ENCODE measurements at places on chromosomes 4 and X. TPM values are rescaled to one million over a fixed set of nuclear protein-coding genes. Genes with fewer than 3 reads are reported as not detected.
A peak's percentile ranks its signal among the peaks of the same experiment; 100 is the strongest.

GAGE12H gene
- not detected for total RNA-seq

CYP4V2 gene
- total RNA-seq, result 27.5 TPM

DNA sequence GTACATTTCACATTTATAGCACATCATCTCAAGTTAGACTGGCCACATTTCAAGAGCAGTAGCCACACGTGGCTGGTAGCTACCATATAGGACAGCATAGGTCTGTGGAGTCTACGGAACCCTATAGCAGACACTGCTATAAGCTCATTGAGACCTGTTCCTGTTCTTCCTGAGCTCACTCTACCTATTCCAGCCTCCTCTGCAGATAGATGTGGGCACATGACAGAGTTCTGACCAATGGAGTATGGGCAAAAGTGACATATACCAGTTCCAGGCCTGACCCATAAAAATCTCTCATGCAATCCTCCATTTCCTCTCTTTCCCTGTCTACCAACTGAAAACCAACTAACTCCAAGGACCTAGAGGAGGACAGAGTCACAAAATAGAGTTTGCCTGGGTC lies 3.5 kb upstream of the HDAC6 start:
- no peak for DNase-seq

DUSP21 gene
- not detected for total RNA-seq

DNA sequence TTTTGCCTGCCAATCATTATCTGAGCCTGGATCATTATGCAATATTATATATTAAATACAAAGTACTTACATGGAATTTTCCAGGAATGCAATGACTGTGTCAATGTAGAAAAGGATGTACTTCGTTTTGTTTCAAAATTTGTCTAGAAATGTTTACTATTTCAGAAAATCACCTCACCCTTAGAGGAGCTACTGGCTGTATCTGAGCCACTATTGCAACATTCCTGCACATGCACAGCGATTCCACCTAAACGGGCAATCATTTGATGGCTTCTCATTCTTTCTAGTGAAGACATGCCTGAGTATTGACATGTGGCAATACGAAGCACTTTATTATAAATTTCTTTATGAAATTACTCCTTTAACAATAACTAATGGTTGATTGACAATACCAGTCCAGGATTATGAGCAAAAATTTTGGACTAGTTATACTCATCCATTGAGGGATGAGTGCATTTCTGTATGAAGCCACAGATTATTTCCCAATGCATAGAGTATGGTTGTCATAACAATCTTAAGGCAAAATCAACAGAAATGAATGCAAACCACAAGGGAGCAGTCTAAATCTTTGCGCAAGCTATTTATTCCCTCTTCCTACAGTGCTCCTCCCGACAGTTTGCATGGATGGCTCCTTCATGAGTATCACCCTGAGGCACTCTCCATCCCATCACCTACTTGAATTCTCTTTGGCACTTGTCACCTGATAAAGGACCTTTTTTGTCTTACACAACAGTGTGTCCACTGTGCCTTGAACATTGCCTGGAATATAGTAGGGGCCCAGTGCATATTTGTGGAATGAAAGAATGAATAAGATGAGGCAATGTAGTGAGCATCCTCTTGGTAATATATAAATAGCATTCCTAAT lies 35.8 kb upstream of the MMAA start:
- DNase-seq, result no peak

DNA sequence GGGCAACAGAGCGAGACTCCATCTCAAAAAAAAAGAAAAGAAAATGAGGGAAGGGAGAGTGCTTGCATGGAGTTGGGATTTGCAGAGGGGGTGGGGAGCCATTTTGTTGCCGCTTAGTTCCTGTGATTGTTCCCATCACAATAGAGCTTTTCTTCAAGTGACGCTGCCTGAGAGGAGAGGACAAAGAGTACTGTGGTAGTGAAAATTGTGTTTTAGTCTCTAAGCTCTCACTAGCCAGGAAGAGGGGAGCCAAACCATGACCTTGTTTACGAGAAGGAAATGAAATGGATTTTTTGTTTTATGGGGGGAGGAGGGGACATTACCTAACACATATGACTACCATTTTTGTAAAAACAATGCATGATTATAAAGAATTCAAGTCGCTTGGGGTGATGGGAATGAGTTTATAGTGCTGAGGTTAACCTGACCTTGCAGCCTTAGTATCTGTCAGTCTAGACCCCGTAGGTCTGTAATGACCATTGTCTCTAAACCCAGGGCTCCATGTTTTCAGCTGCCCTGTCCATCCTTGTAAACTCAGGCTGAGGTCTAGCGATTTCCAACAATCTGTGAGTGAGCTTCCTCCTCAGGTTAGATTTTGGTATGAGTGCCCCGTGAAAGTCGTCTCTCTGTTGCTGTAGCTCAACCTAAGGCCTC lies 18.8 kb downstream of the SRD5A3 start:
- no peak for DNase-seq

ARHGAP6 gene
- total RNA-seq, result 5.2 TPM

DNA sequence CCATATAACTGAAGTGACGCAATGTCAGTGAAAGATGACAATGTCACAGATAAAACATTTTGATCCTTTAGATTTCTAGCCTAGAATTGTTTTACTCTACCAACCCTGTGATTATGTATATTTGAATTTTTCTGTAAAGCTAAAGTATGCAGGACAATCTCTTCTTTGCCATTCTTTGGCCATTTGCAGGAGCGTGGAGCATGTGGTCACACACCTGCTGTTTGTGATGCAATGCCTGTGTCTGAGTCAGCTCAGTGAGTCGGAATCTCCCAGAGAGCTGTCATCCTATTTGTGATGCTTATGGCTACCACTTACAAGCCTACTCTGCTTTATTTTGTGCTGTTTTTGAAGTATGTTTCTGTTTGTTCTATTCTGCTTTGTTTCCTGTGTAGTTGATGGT lies 214.5 kb downstream of the NAF1 start:
- peak; percentile 9 for DNase-seq

DNA sequence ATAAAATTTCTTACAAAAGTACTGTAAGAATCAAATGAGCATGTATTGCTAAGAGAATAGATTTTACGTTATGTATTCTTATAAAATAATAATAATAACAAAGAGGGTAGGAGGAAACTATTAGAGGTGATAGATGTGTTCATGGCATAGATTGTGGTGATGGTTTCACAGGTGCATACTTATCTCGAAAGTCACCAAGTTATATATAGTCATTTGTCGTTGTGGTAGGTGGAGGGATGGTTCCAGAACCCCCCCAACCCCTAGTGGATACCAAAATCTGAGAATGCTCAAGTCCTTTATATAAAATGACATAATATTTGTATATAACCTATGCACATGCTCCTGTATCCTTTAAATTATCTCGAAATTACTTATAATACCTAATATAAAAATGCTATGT lies 36.7 kb upstream of the H2AZ1 start:
- no peak for DNase-seq

- no peak for DNase-seq
These were observed 103.5 kb downstream of the MID1 start for GRCh38 chrX:10516781-10517322.

DNA sequence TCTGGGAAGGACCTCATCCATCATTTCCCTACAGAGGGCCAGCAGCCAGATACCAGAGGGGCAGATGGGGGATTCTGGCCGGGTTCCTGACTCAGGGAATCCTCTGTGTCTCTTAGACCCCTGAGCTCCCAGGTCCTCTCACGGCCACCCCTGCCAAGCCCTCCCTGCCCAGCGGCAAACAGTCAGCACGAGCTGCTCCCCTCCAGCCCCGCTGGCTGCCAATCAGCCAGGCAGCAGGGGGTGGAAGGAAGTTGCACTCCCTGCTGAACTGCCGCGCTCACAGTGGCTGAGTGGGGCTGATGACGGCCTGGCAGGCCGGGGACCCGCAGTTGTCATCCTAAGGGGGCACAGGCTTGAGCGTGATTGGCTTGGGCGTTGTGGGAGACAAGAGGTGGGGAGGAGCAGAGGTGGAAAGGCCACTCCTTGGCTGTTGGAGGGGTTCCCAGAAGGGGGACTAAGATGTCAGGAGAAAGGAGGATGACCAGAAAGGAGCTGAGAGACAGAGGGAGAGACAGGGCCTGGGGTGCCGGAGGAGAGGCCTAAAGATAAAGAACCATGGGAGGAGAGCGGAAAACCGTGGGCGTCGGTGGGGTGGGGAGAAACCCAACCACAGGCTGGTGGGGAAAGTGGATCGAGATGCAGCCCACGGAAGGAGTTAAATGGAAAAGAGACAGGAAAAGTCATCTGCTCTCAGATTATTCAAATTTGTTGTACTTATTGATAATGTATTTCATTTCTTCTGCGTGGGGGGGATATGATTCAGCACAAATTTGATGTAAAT lies 4.4 kb upstream of the CCDC149 start:
- no peak for DNase-seq

L1CAM gene
- total RNA-seq, result 0.29 TPM

GAGE12E gene
- not detected for total RNA-seq

ADH1C gene
- total RNA-seq, result not detected

- no peak for DNase-seq
These were observed 162.7 kb upstream of the GALNTL6 start for GRCh38 chr4:171650543-171650942.

SUPT20HL1 gene
- not detected for total RNA-seq

DNA sequence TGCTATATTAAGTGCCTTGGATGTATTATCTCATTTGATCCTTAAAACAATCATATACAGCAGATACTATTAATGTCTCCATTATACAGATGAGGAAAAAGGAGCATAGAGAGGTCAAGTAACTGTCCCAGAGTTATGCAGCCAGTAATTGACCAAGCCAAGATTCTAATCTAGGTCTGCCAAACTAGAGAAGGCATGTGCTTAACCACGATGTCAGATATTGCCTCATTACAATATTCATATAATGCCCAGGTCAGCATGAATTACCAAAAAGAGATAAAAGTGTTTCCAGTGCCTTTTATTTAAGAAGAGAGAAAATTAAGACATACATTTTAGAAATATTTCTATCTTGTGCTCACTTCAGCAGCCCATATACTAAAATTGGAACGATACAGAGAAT lies 7.1 kb downstream of the ARHGEF6 start:
- DNase-seq, result no peak

GRCh38 chrX:139297638-139298037 lies 232.9 kb upstream of the F9 start:
- DNase-seq, result peak; percentile 80

GRCh38 chr4:175714686-175715085 lies 97.4 kb downstream of the GPM6A start:
- DNase-seq, result no peak

GRCh38 chr4:27084685-27085361 lies 224.2 kb downstream of the STIM2 start:
- no peak for DNase-seq

PLS3 gene
- total RNA-seq, result 124 TPM

PCDH7 gene
- 35.9 TPM for total RNA-seq

GRCh38 chr4:1136048-1136447 lies 22.7 kb upstream of the RNF212 start:
- no peak for DNase-seq

SH2D1A gene
- total RNA-seq, result not detected

DNA sequence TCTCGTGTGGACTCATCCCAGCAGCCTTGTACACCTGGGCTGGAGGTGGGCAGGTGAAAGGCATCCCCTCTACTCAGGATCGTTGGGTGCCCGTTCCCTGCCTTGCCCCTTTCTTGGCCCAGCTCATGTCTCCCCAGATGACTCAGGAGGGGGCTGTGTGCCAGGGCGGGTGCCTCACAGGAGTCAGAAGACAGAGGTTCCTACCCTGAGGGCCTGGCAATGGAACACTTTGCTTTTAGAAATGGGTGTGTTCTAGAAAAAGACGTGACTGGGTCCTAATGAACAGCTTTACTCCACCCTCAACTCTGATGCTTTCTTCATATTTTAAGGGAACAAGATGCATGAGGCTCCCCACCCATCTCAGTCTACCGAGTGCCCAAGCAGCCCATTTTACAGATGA lies 22.5 kb upstream of the TRIM2 start:
- no peak for DNase-seq

- no peak for DNase-seq
These were observed 12.9 kb upstream of the NUDT9 start for GRCh38 chr4:87409420-87409939.

GRCh38 chr4:98503676-98504075 lies 154.7 kb downstream of the TSPAN5 start:
- DNase-seq, result no peak

DNA sequence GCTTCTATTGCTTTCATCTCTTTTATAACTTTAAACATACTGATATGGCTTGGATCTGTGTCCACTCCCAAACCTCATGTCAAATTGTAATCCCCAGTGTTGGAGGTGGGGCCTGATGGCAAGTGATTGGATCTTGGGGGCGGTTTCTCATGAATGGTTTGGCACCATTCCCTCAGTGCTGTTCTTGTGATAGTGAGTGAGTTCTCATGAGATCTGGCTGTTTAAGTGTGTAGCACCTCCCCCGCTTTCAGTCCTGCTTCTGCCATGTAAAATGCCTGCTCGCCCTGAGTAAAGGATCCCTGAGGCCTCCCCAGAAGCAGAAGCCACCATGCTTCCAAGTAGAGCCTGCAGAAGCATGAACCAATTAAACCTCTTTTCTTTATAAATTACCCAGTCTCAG lies 17.7 kb downstream of the MND1 start:
- no peak for DNase-seq

DNA sequence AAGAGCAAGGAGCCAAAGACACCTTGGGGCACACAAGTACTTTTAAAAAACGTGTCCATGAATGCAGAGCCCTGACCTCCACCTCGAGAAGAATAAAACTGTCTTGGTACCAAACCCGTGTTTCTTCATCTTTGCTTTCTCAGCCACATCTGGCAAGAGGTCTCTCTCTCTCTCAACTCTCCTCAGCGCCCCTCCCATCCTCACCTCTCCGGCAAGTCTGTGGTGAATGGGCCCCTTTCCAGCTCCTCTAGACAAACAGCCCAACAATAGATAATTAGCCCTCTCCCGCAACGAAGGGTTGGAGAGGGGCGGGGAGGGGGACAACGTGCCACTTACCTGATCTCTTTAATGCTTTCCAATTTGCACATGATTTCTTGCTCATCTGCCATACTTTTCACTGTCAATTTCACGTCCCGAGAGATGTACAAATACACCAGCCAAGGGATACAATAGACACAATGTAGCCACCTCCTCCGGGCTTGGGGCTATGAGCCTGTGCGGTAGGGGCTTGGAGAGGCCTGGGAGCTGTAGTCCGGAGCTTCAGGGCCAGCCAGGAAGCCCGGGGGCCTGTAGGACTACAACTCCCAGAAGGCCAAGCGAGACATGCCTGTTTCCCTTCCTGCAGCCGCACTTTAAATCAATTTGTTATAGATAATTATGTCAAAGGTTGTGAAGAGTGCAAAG lies at the start of gene ZC4H2:
TSS of gene ZC4H2 (minus strand) at position 462 of the 684 bp plus-strand sequence. CDS start at position 389, 73 bp downstream.
- peak; percentile 73 for DNase-seq

GRCh38 chr4:131337936-131338335 lies 1811.2 kb upstream of the PCDH10 start:
- no peak for DNase-seq

DNA sequence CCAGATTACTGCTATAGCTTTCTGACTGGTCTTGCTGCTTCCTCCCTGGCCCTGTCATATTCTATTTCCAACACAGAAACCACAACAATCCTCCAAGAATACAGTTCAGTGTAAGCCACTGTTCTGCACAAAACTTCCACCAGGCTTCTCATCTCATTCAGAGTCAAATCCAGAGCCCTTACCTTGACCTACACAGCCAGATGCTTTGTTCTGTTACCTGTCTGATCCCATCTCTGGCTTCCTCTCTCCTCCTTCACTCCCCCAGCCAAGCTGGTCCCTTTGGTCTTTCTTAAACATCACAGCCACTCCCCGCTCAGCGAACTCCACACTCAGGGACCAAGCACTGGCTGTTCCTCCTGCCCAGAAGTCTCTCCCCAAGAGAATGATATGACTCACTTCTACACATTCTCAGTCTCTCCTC lies 84.8 kb upstream of the BMP2K start:
- peak; percentile 35 for DNase-seq
